ENCODE measurements at places on chromosomes 3 and 15.

DNA sequence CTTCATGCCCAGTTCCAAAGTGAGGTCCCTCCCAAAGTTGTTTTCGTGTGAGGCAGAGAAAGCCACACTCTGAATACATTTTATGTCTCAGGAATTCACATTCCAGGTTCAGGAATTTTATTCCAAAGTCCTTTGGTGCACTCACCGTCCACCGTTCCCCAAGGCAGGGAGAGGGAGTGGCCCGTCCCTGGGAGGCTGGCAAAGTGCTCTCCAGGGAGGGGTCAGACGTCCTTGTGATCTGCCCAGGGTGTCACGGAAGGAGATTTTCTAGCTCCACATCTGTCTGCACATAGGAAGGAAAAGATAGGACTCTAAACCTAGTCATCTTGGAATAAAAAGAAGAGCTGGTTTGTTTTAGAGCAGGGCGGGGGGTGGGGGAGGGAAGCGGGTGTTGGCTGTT is 47.9 kb downstream of the KLF13 start:
- no peak for DNase-seq

GRCh38 chr3:10312861-10313260 is 8.1 kb downstream of the SEC13 start:
- no peak for DNase-seq

GRCh38 chr3:30527720-30528119 is 78.7 kb upstream of the TGFBR2 start:
- DNase-seq, result no peak

GRCh38 chr3:169090559-169090958 is 573.0 kb downstream of the MECOM start:
- DNase-seq, result no peak

GRCh38 chr3:36060950-36061349 is 319.4 kb upstream of the STAC start:
- DNase-seq, result no peak

- DNase-seq, result peak; percentile 67
Measured at GRCh38 chr3:188294113-188294512, 140.2 kb downstream of the LPP start.

GRCh38 chr3:177515786-177516157 is 318.5 kb upstream of the TBL1XR1 start:
- peak; percentile 66 for DNase-seq

GRCh38 chr15:43225201-43225949 is 4.6 kb upstream of the EPB42 start:
- DNase-seq, result peak; percentile 72

GRCh38 chr3:154852515-154852914 is 227.6 kb upstream of the MME start:
- no peak for DNase-seq

GRCh38 chr3:79598594-79598993 is 169.2 kb downstream of the ROBO1 start:
- DNase-seq, result no peak

- no peak for DNase-seq
Measured at GRCh38 chr15:57600197-57600596, 8.5 kb downstream of the MYZAP start.

GRCh38 chr3:184616436-184616835 is 54.9 kb downstream of the EPHB3 start:
- DNase-seq, result no peak

GRCh38 chr3:72441284-72441994 is 406.8 kb downstream of the SHQ1 start:
- DNase-seq, result no peak

GRCh38 chr15:89904519-89904918 is 8.2 kb downstream of the ARPIN start:
- DNase-seq, result no peak

DNA sequence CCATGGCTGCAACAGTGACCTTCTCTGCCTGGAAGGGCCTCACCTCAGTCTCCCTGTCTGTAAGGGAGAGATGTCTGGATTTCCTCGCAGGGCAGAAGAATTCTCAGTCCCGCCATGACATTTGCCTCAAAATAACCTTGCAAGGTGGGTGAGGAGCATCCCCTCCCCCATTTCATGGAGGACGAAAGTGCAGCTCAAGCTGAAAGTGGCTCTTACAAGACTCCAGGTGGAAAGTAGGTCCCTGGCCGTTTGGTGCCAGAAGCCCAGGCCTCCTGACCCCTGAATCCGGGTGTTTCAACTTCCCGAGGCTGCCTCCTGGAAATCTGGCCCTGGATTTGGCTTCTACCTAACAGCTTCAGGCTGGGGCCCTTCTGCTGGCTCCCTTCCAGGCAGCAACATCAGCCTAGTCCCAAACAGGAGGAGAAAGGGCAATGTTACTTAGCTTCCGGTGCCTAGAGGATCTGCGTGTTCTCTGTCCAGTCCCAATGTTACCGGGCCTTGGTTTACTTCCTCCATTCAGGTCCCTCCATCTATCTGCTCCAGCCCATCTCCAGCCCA is 769 bp upstream of the CSPG4 start:
- DNase-seq, result no peak

DNA sequence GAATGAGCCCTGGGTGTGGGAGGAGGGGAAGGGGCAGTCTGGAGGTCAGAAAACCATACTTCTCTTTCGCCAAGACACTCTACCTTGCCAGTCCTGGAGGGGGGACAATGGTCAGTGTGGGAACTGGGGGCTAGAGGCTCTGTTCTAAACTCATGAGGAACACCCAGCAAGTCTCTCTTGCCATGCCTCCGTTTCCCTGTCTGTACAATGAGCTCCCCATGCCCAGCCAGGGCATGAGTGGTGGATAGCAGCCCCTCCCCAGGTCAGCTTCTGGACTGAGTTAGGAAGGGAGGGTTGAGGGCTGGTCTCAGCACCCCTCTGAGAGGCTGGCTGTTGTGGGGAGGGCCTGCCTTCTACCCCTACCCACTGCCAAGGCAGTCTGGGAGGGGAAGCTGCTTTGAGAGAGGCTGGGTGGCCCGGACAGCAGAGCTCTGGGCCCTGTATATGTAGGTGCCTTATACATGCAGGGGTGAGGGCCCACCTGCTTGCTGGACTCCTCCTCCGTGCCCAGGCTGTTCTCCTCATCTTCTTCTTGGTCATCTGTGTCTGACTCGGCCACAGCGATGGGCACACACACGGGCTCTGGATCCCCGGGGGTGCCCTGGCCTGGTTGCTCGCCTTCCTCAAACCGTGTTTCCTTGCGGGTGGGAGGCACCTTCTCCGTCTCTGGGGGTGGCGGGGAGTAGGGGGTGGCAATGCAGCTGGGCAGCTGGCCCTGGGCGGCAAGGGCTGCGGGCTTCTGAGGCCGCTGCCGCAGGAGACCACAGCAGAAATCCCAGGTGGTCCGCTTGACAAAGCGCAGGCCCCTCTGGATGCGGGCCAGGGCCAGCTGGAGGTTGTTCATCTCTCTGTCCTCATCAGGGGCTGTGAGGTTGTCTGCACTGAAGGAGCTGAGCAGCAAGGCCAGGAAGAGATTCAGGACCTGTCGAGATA is 68.8 kb downstream of the SCN5A start:
- no peak for DNase-seq

- peak; percentile 18 for DNase-seq
Measured at GRCh38 chr15:68051109-68051508, 3.0 kb upstream of the PIAS1 start.

DNA sequence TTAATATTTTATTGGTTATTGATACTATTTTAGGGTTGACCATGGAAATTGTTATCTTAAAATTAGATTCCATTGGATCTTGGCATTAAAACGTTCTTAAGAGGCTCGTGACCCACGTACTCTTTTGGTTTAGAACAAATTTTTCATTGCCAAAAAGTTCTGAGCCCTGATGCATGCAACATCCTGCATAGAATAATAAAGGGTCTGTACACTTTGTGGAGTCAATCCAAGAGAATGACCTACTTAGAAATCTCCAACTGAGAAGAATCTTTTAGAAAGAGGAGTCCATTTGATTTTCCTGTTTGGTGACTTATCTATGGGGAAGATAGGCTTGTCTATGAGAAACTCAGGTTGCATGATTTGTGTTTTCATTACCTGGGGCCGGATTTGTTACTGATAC is 404.2 kb upstream of the RGMA start:
- no peak for DNase-seq

- no peak for DNase-seq
Measured at GRCh38 chr15:63598473-63599400, 1.6 kb downstream of the FBXL22 start.

GRCh38 chr15:84834969-84835368 is 17.8 kb downstream of the ALPK3 start:
- DNase-seq, result no peak

GRCh38 chr15:74276560-74276959 is 40.4 kb downstream of the CCDC33 start:
- no peak for DNase-seq

- peak; percentile 75 for DNase-seq
Measured at GRCh38 chr15:55282284-55282833, 7.3 kb downstream of the RAB27A start.

DNA sequence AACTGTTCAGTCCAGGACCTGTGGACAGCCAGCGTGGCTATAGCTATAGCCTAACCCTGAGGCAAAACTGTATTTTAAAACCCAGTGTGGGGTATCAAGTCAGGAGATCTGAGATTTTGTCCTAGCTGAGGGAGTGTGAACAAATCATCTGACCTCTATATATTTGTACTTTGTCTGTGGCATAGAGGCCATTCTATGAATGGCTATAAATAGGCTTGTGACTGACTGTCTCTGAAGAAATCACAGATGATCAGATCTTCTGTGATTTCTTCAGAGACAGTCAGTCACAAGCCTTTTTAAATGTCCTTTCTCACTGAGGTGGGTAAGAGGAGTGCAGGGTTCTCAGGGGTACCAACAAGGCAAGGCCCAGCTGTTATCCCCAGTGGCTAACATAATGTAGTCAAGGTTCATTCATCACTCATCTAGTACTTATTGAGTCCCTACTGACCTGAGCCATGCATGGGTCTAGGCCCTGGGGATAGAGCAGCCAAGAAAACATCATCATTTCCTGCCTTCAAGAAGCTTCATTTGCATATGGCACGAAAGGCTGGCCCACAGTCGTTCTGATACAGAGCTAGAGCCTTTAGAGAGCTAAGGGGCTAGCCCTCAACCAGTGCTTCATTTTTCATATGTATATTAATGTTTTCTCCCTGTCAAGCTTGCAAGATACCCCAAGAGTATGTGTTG is 53.3 kb downstream of the TIPARP start:
- no peak for DNase-seq

Data from inflammatory macrophage treated with lipopolysaccharide for 4 hours (primary cell).